NCI-H2227 treated with DMSO at 0.1 percent for 48 hours (cell line): ENCODE measurements at places on chromosomes 12 and 14.

DNA sequence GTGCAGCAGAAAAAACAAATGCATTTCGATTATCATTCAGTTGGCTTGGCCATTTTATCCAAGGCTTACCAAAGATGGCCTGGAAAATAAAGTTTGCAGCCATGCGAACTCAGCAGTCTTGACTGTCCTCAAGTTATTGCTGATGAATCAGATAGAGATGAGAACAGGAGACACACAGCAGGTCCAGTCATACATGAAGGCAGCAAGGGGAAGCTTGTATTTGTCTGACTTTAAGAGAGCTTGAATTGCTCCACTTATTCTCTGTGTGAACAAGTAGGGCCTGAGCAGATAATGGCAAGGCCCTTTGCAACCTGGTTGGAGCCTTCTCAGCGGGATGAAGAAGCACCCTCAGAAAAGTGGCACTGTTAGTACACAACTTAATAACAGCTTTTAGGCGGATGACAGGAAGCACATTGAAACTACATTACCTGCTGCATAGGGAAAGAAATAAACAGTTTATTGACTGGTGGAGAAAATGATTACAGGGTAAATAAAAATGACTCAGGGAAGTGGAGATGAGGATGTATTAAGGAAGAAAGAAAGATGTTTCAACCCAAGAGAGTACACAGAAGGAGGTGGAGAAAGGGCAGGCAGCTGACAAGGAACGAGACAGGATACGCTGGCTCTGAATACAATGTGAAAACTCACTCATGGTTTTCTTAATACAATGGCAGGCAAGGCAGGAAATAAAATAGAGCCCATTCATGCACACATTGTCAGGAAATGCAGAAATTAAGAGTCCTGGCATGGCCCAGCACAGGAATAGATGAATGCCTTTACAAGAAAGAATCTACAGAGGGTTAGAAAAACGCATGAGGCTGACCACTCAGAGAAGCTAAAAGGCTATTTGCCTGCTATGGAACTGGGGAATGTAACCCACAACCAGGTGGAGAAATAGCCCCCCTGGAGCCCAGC, 128.4 kb downstream of the GALC start:
- peak; percentile 40 for DNase-seq

DNA sequence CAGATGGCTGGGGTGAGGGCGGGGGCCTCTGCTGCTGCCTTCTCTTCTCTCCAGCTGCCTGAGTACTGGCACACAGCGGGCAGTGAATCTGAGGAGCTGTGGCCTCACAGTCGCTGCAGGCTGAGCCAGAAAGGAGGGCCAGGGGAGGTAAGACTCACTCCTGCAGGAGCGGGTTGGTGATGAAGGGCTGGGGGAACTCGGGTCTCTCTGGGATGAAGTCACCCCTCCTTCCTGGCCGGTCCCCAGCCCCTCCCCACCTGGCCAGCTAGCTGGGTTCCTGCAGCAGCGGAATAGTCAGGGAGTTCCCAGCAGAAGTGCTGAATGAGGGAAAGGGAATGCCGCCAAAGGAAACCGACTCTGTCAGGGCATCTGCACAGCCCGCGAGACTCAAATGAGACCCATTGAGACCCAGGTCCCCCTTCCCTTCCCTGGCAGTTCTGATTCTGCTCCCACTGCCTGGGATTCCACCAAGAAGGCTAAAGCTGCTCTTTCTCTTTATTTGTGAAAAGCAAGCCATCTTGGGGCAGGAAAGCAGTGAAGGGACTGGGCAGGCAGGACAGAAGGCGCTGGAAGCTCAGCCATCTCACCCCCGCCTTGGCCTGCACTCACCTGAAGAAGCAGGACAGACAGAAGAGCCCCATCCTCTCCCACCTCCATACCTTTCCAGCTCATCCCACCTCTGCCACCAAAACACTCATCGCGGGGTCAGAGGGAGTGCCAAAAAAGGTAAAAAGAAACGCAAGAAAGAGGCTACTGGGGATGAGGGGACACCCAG, 5.3 kb downstream of the NGB start:
- DNase-seq = no peak

DNA sequence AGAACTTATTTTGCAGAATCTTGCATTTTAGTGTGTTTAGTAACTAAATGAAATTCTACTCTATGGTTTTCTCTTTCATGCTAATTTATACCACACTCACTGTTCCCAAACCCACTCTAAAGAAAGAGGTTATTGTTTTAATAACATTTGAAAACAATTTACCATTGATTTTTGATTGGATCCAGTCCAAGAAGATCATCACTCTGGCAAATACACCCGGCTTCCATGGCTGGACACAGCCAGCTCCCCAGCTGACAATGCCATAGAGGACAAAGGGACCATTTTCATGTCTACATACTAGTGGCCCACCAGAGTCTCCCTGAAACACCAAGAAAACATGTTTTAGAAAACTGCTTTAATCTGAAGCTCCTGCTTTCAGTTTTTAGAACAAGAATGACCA, 42.4 kb downstream of the OVCH1 start:
- DNase-seq = no peak

GRCh38 chr14:89013098-89013504, 188.7 kb downstream of the TTC8 start:
- DNase-seq = no peak

DNA sequence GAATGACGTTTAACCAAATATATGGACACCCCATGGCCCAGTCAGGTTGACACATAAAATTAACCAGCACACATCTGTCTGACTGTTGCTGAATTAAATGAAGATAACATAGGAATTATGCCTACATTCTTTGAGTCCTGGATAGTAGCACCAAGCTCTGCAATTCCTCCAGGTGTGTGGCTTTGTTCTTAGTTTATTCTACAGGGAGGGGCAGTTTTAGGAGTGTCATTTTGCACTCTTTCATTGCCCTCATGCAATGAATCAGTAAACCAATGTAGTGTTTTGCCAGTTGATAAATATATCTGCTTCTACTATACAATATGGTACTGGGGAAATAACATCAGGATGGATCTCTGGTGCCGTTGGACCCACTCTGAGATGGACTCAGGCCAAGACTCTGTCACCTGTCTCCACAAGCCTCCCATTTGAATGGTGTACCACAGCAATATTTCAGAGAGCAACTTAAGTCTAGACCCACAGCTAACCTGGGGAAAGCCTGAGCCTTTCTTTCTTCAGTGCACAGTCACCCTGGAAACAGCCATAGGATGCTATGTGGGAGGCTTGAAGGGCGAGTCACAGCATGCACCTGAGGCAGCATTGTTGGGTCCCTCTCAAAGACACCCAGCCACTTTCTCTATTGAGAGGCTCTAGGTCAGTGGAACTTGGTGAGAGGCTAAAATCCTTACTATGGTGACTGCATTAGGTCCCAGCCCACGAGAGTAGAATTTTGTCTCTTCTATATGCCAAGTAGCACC, 73.2 kb downstream of the ANO4 start:
- DNase-seq = no peak

- no peak for DNase-seq
Observed at GRCh38 chr12:22283006-22283506, 51.5 kb downstream of the ST8SIA1 start.

DNA sequence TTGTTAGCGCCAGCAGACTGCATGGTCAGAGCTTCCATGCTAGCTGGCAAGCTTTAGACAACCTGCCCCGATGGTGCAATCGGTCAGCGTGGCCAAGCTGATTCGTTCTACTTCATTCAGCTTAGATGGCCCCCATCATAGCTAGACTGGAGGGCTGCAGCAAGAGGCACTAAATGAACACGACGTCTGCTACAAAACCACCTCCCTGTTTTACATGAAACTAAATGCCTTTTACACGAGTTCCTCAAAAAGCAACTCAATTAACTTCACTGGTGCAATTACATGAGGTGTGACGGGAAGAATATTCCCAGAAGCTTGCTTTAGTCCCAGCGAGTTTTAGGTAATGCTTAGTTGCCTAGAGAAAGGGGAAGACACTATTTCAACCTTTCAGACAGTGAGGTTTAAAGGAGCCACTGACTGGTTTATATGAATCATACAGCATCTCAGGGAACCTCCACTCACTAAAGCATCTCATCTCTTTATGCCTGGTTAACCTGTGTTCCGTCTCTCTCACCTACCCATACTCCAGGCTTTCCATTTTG, 8.4 kb downstream of the NIN start:
- no peak for DNase-seq

GRCh38 chr12:6049587-6049986, 74.9 kb downstream of the VWF start:
- no peak for DNase-seq

DNA sequence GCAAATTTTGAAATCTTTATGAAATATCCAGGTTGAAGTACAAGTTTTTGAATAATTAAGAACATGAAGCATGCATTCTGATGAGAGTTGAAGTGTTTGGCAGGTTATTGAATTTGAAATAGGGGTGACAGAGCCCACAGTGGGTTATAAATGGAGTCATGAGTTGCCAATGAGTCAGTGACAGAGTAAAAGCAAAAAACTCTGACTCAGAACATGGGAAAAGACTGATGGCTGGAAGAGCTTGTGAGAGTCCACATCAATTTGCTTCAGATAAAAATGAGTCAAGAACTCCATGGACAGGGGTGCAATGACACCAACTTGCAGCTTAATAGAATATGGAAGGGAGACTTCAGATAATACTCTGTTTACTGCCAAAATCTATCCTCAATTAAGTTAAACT, 105.3 kb downstream of the SLC6A15 start:
- no peak for DNase-seq

DNA sequence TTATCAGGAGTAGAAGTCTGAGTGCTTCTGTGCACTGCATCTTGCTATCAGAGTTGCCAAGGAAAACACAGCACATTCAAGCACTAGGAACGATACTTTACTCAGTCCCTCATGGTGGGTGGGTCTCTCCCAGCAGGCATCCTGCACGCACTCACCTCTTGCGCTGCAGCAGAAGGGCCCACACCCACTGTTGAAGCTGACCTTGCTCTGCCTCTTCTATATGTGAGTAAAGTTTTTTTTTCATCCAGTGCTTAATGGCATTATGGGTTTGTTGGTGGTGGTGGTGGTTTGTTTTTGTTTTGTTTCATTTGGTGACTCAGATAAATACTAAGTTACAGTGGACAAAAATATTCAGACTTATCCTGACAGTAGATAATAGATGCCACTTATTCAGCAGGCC, 348.5 kb downstream of the EGLN3 start:
- no peak for DNase-seq

GRCh38 chr14:26729851-26730250, 132.0 kb upstream of the NOVA1 start:
- DNase-seq = no peak

- no peak for DNase-seq
Observed at GRCh38 chr12:105951732-105952131, 187.0 kb downstream of the NUAK1 start.

GRCh38 chr14:88559852-88560251, 3.0 kb upstream of the ZC3H14 start:
- DNase-seq = peak; percentile 45

DNA sequence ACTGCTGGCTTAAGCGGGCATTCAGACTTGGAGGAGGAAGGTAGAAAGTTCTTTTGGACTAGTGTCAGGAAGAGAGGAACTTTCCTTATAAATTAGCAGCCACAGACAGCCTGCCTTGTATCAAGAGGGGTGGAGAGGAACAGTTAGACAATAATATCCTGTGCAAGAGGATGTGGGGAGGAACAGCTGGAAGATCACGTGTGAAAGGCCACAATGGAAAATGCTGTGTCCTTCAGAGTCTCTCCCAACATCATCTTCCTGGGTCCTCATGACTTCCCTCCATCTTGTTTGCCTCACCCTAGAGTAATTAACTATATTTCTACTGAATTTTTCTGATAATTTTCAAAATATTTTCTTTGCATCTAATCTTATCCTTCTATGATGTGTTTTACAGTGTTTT, 117.4 kb downstream of the MGAT4C start:
- no peak for DNase-seq

- no peak for DNase-seq
Observed at GRCh38 chr14:65888677-65889076, 476.1 kb downstream of the FUT8 start.

DNA sequence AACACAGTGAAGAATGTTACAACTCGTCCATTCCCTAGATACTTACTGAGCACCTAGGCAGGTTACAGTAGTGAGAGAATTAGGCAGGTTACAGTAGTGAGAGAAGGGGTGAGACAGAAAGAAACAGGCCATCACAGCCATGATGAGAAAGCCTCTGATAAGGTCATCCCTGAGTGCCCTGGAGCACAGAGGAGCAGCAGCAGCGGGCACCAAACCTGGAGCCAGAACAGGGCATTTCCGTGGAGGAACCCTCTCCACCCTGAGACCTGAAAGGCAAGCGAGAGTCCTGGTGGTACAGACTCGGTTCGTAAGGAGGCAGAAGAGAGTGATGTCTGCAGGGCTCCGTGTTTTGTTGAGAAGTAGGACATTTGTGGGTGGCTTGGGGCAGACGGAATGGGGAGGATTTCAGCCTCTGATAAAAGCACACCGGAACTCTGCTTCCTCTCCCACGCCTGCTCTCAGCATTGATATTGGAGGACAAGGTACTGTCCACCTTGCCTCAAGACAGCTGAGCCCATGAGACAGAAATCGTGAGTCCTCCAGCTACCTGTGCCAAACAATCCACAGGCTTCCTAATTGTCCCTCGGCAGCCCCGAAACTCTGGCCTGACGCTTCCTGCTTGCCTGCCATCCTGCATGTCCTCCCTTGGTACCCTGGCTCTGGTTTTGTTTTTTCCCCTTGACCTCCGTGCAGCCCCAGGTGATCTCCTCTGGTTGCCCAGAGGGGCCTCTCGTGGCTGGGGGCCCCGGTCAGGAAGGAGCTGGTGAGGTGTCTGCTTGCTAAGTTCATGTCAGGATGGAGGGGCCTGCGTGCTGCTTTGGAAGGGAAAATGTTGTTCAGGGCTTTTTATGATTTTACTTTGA, 136.1 kb downstream of the GCH1 start:
- DNase-seq = no peak

- DNase-seq = no peak
Observed at GRCh38 chr12:2265461-2266167, 212.8 kb downstream of the CACNA1C start.
